ENCODE measurements at places on chromosomes 7 and 10.

- DNase-seq: no peak
Measured at GRCh38 chr7:100071018-100071723, 10.4 kb downstream of the ZNF3 start.

DNA sequence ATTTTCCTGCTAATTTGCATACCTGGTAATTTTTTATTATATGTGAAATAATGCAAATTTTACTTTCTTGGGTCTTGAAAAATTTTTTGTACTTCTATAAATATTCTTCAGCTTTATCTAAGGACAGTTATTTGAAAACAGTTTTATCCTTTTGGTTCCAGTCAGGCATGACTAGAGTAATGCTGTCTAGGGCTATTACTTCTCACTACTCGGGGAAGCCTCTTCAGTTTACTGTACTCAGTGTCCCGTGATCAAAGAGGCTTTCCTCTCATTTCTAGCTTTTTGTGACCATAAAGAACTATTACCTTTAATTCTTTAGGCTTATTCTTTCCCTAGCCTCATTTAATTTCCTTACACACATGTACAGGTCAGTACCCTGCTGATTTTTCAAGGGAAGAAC is 153.8 kb upstream of the HDAC9 start:
- DNase-seq: no peak

DNA sequence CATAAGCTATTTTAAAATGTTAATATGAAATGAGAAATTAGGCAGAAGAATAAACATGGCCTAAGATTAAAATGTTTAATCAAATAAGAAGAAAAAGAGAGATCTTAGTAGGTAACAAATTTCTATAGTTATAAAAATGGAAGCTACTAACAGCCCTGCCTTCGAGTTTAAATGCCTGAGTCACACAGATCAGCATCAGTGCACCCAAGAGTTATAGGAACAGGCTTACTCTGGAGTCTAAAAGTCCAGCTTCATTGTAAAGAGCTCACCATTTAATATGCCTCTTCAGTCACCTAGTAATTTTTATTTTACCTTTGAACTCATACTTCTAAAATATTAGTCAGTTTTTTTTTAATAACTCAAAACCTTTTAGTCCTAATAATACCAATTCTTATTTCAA is 52.6 kb downstream of the BRI3 start:
- DNase-seq: no peak

- no peak for DNase-seq
Measured at GRCh38 chr10:33753389-33753788, 418.9 kb upstream of the NRP1 start.
